MM.1S (cell line): ENCODE measurements at places on chromosomes 2 and 18.

DNA sequence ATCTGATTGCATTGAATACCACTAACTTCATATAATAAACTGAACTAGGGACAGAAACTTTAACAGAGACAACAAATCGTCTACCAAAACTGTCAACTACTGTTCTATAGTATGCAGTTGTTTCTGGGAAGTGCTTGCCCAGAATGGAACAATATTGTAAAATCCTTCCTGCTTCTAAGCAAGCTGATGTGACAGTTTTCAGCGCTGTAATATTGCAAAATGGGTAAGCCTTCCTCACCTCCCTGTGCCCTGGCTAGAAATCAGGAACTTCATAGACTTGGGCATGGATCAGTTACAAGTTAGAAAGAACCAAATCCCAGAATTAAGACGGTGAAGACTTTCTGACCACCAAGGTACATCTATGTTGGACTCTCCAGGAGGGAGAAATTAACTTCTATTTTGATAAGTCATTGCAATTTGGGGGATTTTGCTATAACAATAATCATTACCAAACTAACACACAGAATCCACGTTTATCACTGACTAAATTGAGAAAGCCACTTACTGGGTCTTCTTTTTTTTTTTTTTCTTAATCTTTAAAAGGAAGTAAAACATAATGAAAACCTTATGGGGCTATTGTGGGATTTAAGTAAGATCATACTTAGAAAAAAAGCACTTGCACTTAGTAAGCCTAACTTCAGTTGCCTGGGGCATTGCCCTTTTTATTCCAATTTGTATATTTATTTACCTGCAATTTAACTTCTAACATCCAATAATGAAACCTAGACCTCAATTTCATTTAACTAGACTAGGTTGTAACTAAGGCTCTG, 261.5 kb downstream of the TRIB2 start:
- no peak for DNase-seq

- DNase-seq = no peak
Observed at GRCh38 chr2:230921806-230922595, 3.0 kb downstream of the GPR55 start.

DNA sequence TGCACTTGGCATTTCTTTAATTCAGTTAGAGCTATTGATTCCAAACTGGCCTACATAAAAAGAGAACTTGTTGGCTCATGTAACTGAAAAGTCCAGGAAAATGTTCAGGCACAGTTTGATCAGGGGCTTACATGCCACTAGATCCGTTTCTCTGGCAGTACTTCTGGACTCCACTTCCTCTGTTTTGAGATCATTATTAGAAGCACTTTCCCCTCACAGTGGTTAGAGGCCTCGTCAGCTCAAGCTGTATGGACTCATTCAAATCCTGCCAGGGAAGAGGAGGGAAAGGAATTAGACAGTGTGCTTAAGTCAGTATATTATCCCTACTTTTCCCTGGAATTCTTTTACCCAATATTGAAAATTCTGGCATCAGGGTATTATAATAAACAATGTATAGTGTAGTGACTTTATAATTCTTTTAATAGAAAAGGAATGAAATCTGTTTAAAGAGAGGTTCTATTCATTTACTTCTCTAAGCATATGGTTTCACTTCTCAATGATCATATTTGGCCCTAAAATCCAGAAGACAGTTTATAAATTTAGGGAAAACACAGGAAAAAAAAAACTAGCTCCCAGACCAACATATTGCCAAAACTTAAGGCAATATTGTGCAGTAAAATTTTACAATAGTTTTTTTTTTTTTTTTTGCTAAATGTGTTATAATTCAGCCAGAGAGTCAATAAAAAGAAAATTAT, 92.0 kb downstream of the ARMC9 start:
- no peak for DNase-seq

GRCh38 chr2:203376173-203376572, 48.0 kb downstream of the ABI2 start:
- no peak for DNase-seq

- DNase-seq = no peak
Observed at GRCh38 chr2:43749583-43749982, 24.3 kb upstream of the DYNC2LI1 start.
